ENCODE measurements at places on chromosomes 12 and 14.
A peak's percentile ranks its signal among the peaks of the same experiment; 100 is the strongest.

DNA sequence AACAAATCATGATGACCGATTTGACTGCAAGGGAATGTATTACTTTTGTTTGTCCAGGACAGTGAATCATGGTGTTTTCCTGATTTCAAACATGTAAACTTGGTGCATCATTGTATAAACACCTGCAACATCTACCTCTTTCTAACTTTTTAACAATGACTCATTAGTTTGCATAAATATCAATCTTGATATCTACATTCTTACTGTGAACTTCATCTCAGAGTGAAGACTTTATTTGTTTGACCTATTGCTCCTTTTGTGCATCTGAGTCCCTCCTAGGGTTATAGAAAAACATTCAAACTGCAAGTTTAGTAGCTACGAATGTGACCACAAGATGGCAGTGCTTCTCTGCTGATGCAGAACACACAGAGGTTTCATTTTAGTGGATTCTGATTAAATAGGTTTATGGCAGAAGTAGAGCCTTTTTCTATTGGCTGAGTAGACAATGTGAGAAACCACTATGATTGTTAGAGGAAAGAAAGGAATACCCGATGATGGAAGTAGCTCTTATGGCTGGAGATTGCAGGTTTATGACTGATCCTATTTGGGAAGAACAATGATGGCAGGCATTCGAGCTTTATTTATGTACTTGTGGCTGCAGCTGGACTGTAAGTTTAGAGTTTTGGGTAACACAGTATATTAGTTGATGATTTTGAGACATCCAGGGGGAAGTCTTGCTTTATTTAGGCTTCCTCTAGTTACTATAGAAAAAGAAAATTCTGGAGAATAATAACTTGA, 244.2 kb upstream of the OR4E1 start:
- DNase-seq, result no peak

GRCh38 chr14:61064210-61064609, 83.2 kb downstream of the SLC38A6 start:
- no peak for DNase-seq

GRCh38 chr14:97021001-97021400, 223.8 kb downstream of the VRK1 start:
- no peak for DNase-seq

DNA sequence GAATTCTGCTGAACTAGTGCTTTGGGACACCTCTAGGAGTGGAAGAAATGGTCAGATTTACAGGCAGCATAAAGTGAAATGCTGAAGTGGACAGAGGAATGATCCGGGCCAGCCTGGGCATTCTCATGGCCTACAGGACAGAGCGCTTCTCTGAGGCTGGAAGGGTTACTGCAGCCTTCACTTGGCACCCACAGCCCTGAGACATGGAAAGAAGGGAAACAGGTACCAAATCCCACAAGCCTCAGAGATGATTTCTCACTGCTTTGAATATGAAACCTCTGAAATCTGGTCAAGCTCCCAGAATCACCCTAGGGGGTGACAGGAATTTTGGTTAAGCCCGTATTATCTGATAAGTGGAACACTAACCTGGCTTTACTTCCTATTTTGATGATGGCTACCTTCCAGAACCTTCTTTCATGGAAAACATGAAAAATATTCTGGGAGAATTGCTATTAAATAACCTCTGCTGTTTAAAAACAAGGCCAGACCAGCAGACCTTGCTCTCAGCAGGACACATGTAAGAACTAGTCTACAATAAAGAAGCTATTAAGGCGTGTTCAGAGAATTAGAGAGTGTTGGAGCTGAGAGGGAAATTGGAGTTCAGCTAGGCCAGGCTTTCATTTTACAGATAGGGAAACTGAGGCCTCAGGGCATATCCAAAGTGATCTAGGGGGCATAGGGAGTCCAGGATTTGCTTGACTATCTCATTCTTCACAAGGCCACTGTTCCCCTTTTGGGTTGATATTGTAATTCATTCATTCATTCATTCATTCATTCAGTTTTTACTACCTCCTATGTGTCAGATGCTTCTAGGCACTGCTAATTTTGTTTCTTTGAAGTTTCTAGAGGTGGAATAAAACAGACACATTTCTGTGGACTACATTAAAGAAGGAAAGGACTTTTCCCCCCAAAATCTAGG, 281.5 kb downstream of the ZFP36L1 start:
- no peak for DNase-seq

GRCh38 chr12:57521525-57522010, 1.1 kb upstream of the MBD6 start:
- peak; percentile 18 for DNase-seq

DNA sequence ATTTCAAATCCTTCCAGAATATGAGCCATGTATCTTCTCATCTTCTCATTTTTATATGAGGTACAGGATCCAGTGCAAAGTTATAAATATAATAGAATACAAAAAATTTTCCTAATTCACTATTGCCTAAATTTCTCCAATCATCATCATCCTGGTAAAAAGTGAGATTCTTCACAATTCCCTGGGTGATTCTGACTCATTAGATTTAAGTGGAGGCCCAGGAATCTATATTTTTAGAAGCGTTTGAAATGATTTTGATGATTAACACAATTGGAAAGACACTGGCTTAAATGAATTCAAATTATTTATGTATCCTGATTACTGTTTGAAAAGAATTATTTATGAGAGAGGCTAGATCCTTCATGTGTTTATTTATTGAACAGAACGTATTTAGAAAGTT, 380.3 kb upstream of the PDE3A start:
- no peak for DNase-seq
